Left lung (tissue), 14 donors: ENCODE measurements at places on chromosomes 7 and 10. TPM values are rescaled to one million over a fixed set of nuclear protein-coding genes. Genes with fewer than 3 reads are reported as not detected.

- no peaks in the 10 kb centered on the region for H3K36me3 ChIP-seq
- no peak overlapping the region for H3K4me3 ChIP-seq
- DNase-seq = no peak
- H3K27me3 ChIP-seq = no peaks in the 10 kb centered on the region
- no peak overlapping the region for H3K27ac ChIP-seq
- no peaks in the 10 kb centered on the region for H3K4me1 ChIP-seq
Observed at GRCh38 chr10:30115626-30115940, 56.2 kb upstream of the JCAD start.

- DNase-seq = no peak
- no peak overlapping the region for H3K4me3 ChIP-seq
- H3K36me3 ChIP-seq = no peaks in the 10 kb centered on the region
- no peaks in the 10 kb centered on the region for H3K27me3 ChIP-seq
- H3K4me1 ChIP-seq = no peaks in the 10 kb centered on the region
- H3K27ac ChIP-seq = no peak overlapping the region
Observed at GRCh38 chr10:11026773-11027172, 9.1 kb downstream of the CELF2 start.

DNA sequence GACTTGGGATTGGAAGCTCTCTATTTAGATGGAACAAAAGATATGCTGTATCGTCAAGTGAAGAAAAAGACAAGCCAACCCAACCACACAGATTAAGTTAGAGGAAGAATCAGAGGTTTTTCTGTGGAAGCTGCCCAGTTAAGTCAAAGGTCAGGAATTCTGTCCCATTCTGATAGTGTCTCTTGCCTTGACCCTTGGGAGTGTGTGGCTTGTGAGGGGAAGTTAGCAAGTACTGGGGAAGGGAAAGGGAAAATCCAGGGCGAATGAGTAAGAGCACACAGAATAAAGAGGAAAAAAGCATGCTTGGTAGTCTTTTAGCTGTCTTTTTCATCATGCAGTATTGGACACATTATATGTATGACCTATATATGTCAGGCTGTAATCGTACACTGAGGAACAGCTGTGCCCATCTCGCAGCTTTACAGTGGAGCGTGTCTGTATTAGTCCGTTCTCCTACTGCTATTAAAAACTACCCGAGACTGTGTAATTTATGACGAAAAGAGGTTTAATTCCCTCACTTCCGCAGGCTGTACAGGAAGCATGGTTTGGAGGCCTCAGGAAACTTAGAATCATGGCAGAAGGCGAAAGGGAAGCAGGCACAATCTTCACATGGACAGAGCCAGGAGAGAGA, 197.2 kb downstream of the GALNT17 start:
- no peaks in the 10 kb centered on the region for H3K4me1 ChIP-seq
- H3K27me3 ChIP-seq = no peaks in the 10 kb centered on the region
- H3K4me3 ChIP-seq = no peak overlapping the region
- H3K27ac ChIP-seq = no peak overlapping the region
- no peaks in the 10 kb centered on the region for H3K36me3 ChIP-seq

- H3K27ac ChIP-seq = peak overlapping the region; percentile 13
- DNase-seq = no peak
- H3K27me3 ChIP-seq = no peaks in the 10 kb centered on the region
- H3K4me1 ChIP-seq = no peaks in the 10 kb centered on the region
- no peaks in the 10 kb centered on the region for H3K36me3 ChIP-seq
Observed at GRCh38 chr7:134766779-134767519, 12.5 kb upstream of the CALD1 start.

Gene TCERG1L
- not detected for total RNA-seq

- no peak overlapping the region for H3K27ac ChIP-seq
- no peaks in the 10 kb centered on the region for H3K4me1 ChIP-seq
- H3K4me3 ChIP-seq = no peak overlapping the region
- no peak for DNase-seq
Observed at GRCh38 chr7:138515001-138515528, 55.0 kb downstream of the TRIM24 start.

GRCh38 chr10:65176994-65177393, 1655.8 kb downstream of the REEP3 start:
- no peaks in the 10 kb centered on the region for H3K36me3 ChIP-seq
- H3K27ac ChIP-seq = no peak overlapping the region
- no peaks in the 10 kb centered on the region for H3K27me3 ChIP-seq
- H3K4me1 ChIP-seq = no peaks in the 10 kb centered on the region

Gene KCND2
- total RNA-seq = 0.21 TPM

Gene LRRC18
- 0.50 TPM for total RNA-seq

GRCh38 chr7:5437987-5438386, 14.4 kb upstream of the TNRC18 start:
- no peak overlapping the region for H3K4me3 ChIP-seq
- no peaks in the 10 kb centered on the region for H3K36me3 ChIP-seq
- no peaks in the 10 kb centered on the region for H3K27me3 ChIP-seq
- no peaks in the 10 kb centered on the region for H3K4me1 ChIP-seq
- no peak overlapping the region for H3K27ac ChIP-seq

Gene NODAL
- not detected for total RNA-seq

DNA sequence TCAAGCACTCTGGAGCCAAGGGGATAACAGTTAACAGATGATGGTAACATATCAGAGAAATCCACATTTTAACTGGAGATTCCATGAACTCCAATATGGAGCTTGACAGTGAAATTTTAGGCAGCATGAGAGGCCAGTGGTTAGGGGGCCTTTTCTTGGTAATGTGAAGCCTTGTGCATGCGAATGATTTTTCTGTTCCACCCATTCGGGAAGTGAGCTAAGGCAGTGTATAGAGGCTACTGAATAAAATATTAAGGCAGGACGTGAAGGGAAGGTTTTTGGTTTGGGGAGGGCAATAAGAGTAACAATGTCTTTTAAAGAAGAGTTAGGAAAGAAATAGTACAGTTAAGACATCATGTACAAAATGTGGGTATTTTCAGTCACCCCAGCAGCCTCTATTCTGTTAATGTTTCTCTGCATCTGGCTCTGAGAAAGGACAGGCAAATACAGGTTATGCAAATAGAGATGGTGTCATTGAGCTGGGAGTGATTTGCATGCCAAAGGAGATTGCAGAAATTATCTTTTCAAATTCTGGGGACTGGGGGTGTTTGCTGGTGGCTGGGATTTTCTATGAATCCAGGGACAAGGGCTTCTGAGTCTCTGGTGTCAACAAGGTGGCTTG, 6.8 kb upstream of the TAS2R60 start:
- DNase-seq = no peak
- no peak overlapping the region for H3K27ac ChIP-seq
- H3K4me3 ChIP-seq = no peak overlapping the region
- no peaks in the 10 kb centered on the region for H3K4me1 ChIP-seq
- H3K36me3 ChIP-seq = no peaks in the 10 kb centered on the region

Gene SPDYE18
- 0.81 TPM for total RNA-seq

DNA sequence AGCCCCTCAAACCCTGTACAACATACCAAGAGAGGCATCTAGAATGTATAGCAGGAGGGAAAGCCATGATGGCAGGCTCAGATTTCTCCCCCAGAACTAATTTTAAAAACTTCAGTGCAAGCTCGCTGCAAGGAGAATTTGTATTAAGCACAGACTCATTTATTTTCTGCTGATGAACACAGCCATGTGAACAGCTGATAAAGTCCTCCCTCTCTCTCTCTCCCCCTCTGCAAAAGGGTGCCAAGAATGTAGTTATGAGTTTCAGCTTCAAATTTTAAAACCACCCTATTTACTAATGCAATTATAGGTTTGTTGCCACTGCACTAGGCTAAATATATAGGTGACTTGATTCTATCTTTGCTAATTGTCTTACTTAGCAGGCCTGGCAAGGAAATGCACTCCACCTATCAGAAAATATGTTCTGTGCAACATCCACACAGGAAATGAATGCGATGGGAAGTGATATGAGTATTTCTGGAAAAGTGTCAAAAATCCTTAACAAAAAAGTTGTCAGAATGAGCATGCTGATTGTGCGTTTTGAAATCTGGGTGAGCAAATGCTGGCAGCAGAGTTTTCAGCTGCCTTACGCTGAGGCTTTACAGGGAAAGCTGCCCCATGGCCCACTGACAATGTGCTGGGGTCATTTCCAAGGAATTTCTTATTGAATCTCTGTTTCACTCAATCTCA, 43.4 kb upstream of the GHITM start:
- DNase-seq = peak; percentile 12
- H3K4me1 ChIP-seq = no peaks in the 10 kb centered on the region

GRCh38 chr7:41977151-41977651, 259.8 kb downstream of the GLI3 start:
- H3K27ac ChIP-seq = no peak overlapping the region
- H3K36me3 ChIP-seq = no peaks in the 10 kb centered on the region
- H3K4me3 ChIP-seq = no peak overlapping the region
- H3K4me1 ChIP-seq = peaks cover 4% of the 10 kb centered on the region
- DNase-seq = peak; percentile 71

DNA sequence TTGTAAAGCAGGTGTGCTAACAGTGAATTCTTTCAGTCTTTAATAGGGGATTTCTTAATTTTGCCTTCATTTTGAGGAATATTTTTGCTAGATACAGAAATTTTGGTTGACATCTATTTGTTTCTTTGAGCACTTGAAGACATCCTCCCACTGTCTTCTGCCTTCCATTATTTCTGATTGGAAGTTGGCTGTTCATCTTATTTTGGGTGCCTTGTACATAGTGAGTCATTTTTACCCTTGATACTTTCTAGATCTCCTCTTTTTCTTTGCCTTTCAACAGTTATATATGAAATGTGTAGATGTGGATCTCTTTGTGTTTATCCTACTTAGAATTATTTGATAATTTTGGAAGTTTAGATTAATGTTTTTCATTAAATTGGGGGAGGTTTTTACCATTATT, 631.0 kb downstream of the AUTS2 start:
- H3K27me3 ChIP-seq = no peaks in the 10 kb centered on the region
- H3K4me3 ChIP-seq = no peak overlapping the region
- H3K36me3 ChIP-seq = no peaks in the 10 kb centered on the region
- no peak for DNase-seq

Gene HMX3
- not detected for total RNA-seq

GRCh38 chr7:18798088-18798906, 302.7 kb downstream of the HDAC9 start:
- DNase-seq = no peak
- H3K27me3 ChIP-seq = no peaks in the 10 kb centered on the region
- no peaks in the 10 kb centered on the region for H3K36me3 ChIP-seq
- no peak overlapping the region for H3K4me3 ChIP-seq

DNA sequence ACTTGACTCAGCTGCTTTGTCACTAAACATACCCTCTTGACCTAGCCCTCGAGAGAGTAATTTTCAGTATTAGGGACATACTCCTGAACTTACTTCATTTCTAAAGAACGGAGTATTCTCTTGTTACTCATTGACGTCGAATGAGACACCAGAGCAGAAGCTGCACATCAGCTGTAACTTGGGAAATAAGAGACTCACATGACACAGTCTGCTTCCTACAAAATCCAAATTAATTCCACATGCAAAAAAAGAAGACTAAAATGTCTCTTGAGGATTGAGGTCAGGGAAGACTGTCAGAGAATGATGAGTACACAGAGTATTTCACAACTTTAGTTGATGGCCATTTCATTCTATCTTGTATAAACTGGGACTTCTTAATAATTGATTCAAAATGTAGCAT, 114.7 kb upstream of the EGFR start:
- no peak overlapping the region for H3K4me3 ChIP-seq
- H3K27ac ChIP-seq = no peak overlapping the region
- H3K4me1 ChIP-seq = no peaks in the 10 kb centered on the region

DNA sequence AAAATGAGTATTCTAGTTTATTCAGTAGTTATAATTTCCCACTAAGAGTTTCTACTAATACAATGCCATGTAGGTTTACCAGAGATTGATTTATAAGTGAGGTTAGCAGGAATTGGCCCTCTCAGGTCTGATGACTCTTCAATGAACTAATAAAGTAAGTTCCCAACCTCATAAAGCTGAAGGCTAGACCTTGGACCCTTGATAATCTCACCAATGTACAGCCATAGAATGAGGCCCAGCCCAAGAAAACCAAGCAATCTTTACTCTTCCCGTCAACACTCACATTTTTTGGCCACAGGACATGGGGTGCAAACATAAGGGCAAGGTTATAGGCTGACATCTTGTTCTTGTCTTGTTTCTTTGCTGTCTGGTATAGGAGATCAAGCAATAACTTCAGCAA, 33.3 kb downstream of the ARHGAP19 start:
- no peak overlapping the region for H3K27ac ChIP-seq
- H3K4me1 ChIP-seq = no peaks in the 10 kb centered on the region
- no peak overlapping the region for H3K4me3 ChIP-seq
- H3K27me3 ChIP-seq = no peaks in the 10 kb centered on the region

- no peak overlapping the region for H3K27ac ChIP-seq
- no peak overlapping the region for H3K4me3 ChIP-seq
- no peaks in the 10 kb centered on the region for H3K27me3 ChIP-seq
Observed at GRCh38 chr10:1417574-1417973, 319.8 kb downstream of the ADARB2 start.

Gene GSDME
- 13.1 TPM for total RNA-seq

GRCh38 chr7:131753620-131754222, 197.3 kb upstream of the PODXL start:
- H3K4me3 ChIP-seq = no peak overlapping the region
- H3K27ac ChIP-seq = no peak overlapping the region
- no peaks in the 10 kb centered on the region for H3K36me3 ChIP-seq
